Tibial nerve (tissue), 4 donors: ENCODE measurements at places on chromosomes 3 and 15. TPM values are rescaled to one million over a fixed set of nuclear protein-coding genes. Genes with fewer than 3 reads are reported as not detected.
A peak's percentile ranks its signal among the peaks of the same experiment; 100 is the strongest.

DNA sequence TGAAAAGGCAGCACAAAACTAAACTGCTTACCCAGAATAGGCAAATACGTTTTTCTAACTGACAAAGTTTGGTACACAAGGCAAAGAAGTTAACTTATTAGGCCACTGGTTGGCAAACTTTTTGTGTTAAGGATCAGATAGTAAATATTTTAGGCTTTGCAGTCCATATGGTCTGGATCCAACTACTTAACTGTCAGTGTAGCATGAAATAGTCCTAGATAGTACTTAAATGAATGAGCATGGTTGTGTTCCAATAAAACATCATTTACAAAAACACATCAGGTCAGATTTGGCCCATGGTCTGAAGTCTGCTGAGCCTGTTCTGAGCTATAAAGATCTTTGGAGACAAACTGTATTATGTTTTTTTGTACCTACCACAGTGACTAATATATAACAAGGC, 136.9 kb downstream of the PCCB start:
- no peaks in the 10 kb centered on the region for H3K36me3 ChIP-seq
- no peak for DNase-seq
- no peaks in the 10 kb centered on the region for H3K4me1 ChIP-seq
- H3K27ac ChIP-seq, result no peak overlapping the region

- no peaks in the 10 kb centered on the region for H3K36me3 ChIP-seq
- H3K4me1 ChIP-seq, result no peaks in the 10 kb centered on the region
- DNase-seq, result no peak
- H3K4me3 ChIP-seq, result no peak overlapping the region
Measured at GRCh38 chr3:14614862-14615261, 36.7 kb upstream of the CCDC174 start.

DNA sequence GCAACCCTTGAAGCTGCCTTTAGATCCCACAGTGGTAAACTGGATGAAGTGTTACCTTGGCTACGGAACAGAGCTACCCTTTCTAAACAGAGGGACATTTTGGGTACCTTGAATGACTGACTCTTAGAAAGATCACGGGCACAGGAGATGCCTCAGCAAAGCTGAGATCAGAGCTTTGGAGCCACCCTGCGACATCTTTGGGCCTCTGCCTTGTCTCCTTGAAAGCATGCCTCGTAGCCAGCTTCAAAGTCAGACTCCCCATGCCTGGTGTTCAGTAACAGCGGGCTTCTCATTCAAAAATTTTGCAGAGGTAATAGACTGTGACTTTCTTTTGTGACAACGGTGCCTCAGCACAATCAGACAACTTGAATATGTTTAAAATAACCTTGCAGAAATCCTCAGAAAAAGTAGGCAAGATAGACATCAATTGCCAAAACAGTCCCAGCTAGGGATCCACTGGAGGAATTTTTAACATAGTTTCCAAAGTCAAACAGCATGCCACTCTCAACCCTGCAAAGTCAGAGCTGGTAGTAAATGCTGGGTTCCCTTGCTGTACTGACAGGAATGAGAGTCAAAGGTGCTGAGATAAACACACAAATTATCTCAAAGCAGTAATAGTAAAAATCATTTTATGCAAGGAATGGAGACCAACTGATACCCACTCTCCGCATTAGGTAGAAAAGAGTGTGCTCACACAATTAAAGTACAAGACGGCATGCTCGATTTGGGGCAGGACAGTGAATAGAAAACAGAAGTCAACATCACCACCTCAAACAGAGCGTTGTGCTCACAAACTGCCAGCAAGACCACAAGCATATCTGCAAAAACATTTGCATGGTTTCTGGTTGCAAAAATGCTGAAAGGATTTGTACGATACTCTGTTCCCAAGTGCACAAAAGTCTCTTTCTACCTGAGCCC, 82.1 kb downstream of the MYO1E start:
- no peak for DNase-seq
- peak overlapping the region; percentile 94 for H3K27ac ChIP-seq
- no peaks in the 10 kb centered on the region for H3K27me3 ChIP-seq
- H3K36me3 ChIP-seq, result no peaks in the 10 kb centered on the region

GRCh38 chr15:67997996-67998395, 56.1 kb upstream of the PIAS1 start:
- no peak for DNase-seq
- no peak overlapping the region for H3K4me3 ChIP-seq
- no peaks in the 10 kb centered on the region for H3K4me1 ChIP-seq

DNA sequence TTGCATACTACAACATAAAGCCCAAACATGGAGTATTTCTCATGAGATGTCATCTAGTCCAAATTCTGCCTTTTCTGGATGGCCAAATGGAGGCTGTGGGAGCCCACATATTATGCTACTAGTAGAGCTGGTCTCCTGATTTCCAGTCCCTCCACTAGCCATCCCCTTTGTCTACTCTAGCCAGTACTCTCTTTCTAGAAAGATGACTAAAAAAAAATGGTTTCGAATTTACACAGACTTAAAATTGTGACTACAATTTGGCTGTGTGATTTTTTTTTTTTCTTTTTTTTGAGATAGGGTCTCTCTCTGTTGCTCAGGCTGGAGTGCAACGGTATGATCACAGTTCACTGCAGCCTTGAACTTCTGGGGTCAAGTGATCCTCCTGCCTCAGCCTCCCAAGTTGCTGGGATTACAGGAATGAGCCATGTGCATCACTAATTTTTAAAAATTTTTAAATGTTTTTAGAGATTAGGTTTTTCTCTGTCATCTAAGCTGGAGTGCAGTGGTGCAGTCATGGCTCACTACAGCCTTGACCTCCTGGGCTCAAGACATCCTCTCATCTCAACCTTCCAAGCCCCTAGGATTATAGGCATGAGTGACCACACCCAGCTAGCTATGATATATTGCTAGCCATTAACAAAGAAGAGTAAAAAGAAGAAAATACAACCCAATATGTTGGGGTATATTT, 273.9 kb downstream of the ADAMTSL3 start:
- no peak overlapping the region for H3K4me3 ChIP-seq
- H3K4me1 ChIP-seq, result no peaks in the 10 kb centered on the region
- no peaks in the 10 kb centered on the region for H3K36me3 ChIP-seq
- no peak for DNase-seq

DNA sequence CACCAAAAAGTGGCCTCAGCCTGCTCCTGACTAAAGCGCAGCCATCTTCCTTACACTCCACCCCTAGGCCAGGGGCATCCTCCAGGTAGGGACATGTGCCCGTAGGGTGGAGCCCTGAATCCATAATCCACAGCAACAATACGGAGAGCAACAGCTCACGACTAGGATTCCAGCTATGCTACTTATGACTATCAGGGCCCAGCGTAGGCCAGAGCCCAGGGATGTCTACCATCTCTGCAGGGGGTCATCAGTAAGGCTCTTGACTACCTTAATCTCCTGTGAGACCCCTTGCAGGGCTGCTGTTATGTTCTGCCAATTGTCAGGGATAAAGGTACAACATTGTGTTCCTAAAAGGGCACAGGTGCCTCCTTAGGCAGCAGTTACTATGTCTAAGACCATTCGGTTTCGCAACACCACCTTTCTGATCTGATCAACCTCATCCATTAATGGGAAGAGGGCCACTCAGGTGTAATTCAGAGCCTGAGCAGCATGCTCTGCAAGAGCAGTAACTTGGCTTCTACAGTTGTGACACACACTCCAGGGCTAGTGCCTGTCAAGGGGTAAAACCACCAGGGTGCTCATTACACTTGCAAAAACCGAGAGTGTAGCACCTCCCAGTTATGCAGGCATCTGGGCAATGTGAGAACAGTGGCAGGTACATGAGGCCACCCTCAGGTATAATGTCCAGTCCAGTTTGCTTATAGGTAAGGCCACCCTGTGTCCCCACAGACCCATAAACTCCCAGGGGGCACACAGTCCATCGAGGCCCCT, 11.0 kb downstream of the CCRL2 start:
- H3K27me3 ChIP-seq, result no peaks in the 10 kb centered on the region
- H3K27ac ChIP-seq, result no peak overlapping the region
- H3K36me3 ChIP-seq, result no peaks in the 10 kb centered on the region
- no peaks in the 10 kb centered on the region for H3K4me1 ChIP-seq

- H3K4me3 ChIP-seq, result no peak overlapping the region
- no peaks in the 10 kb centered on the region for H3K36me3 ChIP-seq
- no peaks in the 10 kb centered on the region for H3K4me1 ChIP-seq
- H3K27ac ChIP-seq, result no peak overlapping the region
Measured at GRCh38 chr3:79203144-79203519, 564.7 kb downstream of the ROBO1 start.

DNA sequence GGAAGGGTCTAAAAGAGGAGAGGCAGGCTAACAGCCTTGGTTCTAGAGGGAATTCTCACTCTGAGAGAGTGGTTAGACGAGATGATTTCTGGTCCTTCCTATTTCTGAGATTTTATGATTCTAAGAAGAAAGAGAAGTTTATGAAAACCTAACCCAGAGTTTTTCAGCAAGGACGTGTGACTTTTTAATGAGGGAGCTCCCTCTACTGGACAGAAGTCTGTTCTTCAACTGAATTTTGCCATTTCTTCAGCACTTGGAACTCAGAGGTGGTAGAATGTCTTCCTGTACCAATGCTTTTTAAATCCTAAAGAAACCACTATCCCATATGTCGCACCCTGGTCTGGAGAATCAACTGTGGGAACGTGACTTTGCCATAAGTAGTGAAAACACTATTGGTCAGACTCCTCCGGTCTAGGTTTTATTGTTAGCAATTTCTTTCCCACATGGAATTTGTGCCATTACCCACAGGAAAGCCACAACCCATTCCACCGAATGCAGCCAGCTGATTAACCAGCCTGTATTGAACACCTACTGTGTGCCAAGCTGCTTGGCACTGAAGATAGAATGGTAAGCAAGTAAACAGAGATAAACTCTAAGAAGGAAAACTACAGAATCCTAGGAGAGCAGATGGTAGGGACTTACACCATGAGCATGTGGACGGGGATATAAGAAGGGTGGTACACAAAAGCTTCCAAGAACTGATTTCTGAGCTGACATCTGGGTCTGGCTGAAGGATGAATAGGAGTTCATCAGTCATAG, 199.5 kb upstream of the LMCD1 start:
- H3K27me3 ChIP-seq, result no peaks in the 10 kb centered on the region
- no peak overlapping the region for H3K4me3 ChIP-seq
- H3K36me3 ChIP-seq, result no peaks in the 10 kb centered on the region
- no peak overlapping the region for H3K27ac ChIP-seq
- no peak for DNase-seq
- H3K4me1 ChIP-seq, result no peaks in the 10 kb centered on the region

DNA sequence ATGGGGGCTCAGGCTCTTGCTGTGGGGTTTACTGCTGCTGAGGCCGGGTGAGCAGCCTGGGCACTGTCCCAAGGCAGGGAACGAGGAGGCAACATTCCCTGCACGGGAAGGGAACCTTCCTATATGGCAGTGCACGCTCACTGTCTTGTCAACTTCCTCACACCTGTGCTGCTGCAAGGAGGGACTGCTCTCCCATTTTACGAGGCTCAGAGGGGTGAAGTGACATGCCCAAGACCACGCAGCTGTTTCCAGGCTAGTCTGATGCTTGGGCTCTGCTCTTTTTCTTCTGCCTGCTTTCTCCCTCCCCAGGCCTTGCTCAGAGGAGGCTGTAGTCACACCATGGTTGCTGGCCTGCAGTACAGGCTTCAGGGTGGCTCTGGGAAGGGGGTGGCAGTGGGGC, 41.5 kb downstream of the SPSB4 start:
- no peaks in the 10 kb centered on the region for H3K36me3 ChIP-seq
- H3K27ac ChIP-seq, result no peak overlapping the region
- no peaks in the 10 kb centered on the region for H3K27me3 ChIP-seq
- H3K4me3 ChIP-seq, result no peak overlapping the region

GRCh38 chr3:153657046-153657445, 464.1 kb upstream of the ARHGEF26 start:
- H3K4me1 ChIP-seq, result no peaks in the 10 kb centered on the region
- H3K27ac ChIP-seq, result no peak overlapping the region
- DNase-seq, result no peak
- no peaks in the 10 kb centered on the region for H3K36me3 ChIP-seq
- H3K27me3 ChIP-seq, result no peaks in the 10 kb centered on the region

- H3K4me1 ChIP-seq, result peaks cover 27% of the 10 kb centered on the region
- H3K27me3 ChIP-seq, result no peaks in the 10 kb centered on the region
- peak overlapping the region; percentile 51 for H3K27ac ChIP-seq
Measured at GRCh38 chr3:149247008-149247710, 25.5 kb upstream of the CP start.

- no peaks in the 10 kb centered on the region for H3K27me3 ChIP-seq
- H3K4me3 ChIP-seq, result no peak overlapping the region
- DNase-seq, result no peak
- H3K27ac ChIP-seq, result no peak overlapping the region
- H3K4me1 ChIP-seq, result peaks cover 47% of the 10 kb centered on the region
Measured at GRCh38 chr15:70479056-70479455, 284.3 kb downstream of the UACA start.

GRCh38 chr3:97958396-97958795, 13.8 kb downstream of the RIOX2 start:
- H3K27me3 ChIP-seq, result no peaks in the 10 kb centered on the region
- H3K27ac ChIP-seq, result no peak overlapping the region
- H3K4me3 ChIP-seq, result no peak overlapping the region
- no peak for DNase-seq
- peaks cover 2% of the 10 kb centered on the region for H3K36me3 ChIP-seq

DNA sequence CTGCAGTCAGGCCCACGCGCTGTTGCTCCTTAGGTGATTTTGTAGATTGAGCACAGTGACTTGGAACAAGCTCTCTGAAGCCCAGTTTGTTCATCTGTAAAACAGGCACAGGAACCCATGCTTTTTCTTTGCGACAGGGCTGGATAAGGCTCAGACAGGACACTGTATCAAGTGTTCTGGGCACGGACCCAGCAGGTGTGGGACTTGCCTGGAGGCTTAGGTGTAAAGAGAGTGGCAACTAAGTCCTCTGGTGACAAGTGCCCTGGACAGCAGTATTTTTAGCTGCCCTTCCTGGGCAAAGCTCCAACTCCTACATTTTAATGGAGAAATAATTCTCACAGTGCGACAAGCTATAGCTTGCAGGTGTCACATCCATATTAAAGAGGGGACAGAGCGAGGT, 32.2 kb downstream of the CD276 start:
- no peaks in the 10 kb centered on the region for H3K4me1 ChIP-seq
- H3K27me3 ChIP-seq, result no peaks in the 10 kb centered on the region
- no peaks in the 10 kb centered on the region for H3K36me3 ChIP-seq

Gene DCBLD2
- 51.9 TPM for total RNA-seq

Gene ANKRD63
- not detected for total RNA-seq

Gene NMNAT3
- total RNA-seq, result 11.0 TPM

Gene IL17RC
- 65.3 TPM for total RNA-seq

Gene EPHB3
- total RNA-seq, result 5.4 TPM
